HCT116 (cell line): ENCODE measurements at places on chromosomes 4 and X. TPM values are rescaled to one million over a fixed set of nuclear protein-coding genes. Genes with fewer than 3 reads are reported as not detected.

DNA sequence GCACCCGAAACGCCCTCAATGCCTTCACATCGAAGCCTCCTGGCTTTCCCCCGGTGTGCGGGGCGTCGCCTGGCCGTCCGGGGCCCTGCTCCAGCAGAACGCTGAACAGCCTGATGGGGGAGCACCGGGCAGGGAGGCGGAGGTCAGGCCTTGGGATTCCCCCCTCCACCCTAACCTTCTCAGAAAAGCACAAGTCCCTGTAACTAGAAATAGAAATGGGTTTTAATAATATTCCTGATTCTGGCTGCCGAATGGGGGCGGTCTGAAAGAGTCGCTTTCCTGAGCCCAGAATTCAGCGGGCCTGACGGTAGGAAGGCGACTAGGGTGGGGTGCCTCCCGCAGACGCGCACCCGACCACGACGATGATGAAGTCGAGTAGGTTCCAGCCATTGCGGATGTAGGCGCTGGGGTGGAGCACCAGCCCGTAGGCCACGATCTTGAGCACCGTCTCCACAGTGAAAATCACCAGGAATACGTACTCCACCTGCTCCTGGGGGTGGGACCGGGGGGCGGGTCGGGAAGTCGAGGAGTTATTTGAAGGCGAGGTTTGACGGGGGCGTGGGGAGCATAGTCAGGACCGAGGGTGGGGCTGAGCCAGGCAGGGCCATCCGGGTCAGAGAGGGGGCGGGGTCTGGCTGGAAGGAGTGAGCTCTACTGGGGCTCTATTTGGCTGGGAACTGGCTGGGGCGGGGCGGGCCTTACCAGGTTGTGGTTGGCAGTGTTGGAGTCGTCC lies 2.5 kb downstream of the CACNA1F start:
- no peaks in the 10 kb centered on the region for H3K36me3 ChIP-seq
- no peaks in the 10 kb centered on the region for H3K4me1 ChIP-seq

GRCh38 chr4:112327965-112328733 lies 31.0 kb downstream of the ALPK1 start:
- no peak overlapping the region for H3K4me3 ChIP-seq
- peak; percentile 32 for DNase-seq
- no peaks in the 10 kb centered on the region for H3K27me3 ChIP-seq
- no peaks in the 10 kb centered on the region for H3K36me3 ChIP-seq
- H3K4me1 ChIP-seq = no peaks in the 10 kb centered on the region
- H3K27ac ChIP-seq = no peak overlapping the region

GRCh38 chr4:180058691-180059215 lies 2184.4 kb upstream of the TENM3 start:
- no peak overlapping the region for H3K4me3 ChIP-seq
- H3K27ac ChIP-seq = no peak overlapping the region
- H3K27me3 ChIP-seq = no peaks in the 10 kb centered on the region
- no peaks in the 10 kb centered on the region for H3K36me3 ChIP-seq
- no peak for DNase-seq
- H3K4me1 ChIP-seq = no peaks in the 10 kb centered on the region

DNA sequence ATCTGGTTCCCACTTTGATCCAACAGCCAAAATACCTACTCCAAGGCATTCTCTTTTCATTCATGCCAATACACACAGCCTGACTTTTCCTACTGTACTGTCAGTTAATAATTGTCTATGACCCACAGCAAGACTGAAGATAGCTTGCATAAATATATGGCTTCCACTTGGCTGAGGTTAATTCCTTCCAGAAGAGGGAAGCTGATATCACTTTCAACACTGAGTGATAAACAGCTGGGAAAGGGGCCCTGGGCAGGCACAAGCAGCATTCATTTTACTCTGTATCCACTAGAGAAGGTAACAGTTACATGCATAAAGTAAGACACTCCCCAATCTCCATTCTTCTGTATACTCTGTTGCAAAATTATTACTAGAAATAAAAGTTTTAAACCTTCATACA lies 200.2 kb upstream of the UGT8 start:
- H3K36me3 ChIP-seq = no peaks in the 10 kb centered on the region
- H3K4me1 ChIP-seq = peaks cover 5% of the 10 kb centered on the region; the same call in 1 of the 2 replicates
- no peak overlapping the region for H3K4me3 ChIP-seq
- no peak overlapping the region for H3K27ac ChIP-seq

DNA sequence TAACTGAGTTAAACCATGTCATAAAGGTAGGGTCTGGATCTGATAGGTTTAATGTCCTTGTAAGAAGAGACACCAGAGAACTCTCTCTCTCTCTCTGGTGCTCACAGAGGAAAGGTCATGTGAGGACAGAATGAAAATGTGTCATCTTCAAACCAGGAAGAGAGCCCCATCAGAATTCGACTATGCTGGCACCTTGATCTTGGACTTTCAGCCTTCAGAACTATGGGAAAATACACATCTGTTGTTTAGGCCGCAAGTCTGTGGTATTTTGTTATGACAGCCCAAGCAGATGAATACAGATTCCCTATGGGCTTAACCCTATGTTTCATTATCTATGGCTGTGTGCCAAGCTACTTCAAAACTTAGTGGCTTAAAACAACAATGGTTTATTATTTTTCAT lies 105.5 kb upstream of the DDIT4L start:
- no peaks in the 10 kb centered on the region for H3K36me3 ChIP-seq
- H3K4me3 ChIP-seq = no peak overlapping the region
- no peaks in the 10 kb centered on the region for H3K27me3 ChIP-seq
- H3K4me1 ChIP-seq = peaks cover 17% of the 10 kb centered on the region

DNA sequence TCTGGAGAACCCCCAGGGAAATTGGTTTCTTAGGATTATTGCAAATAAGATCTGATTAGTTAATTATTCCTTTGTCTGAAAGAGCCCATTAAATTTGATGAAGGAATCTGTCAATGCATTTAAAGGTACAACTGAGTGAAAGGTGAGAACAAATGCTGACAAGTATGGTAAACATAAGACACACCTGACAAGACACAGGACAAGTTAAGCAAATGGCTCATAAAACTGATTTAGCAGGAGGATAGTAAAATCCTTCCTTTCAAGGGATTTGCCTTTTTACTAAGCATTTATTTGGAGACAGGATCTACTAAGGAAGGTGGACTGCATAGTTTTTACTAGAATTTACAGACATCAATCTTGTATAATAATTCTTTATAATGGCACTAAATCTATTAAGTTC lies 553.9 kb downstream of the SPRY1 start:
- H3K4me1 ChIP-seq = no peaks in the 10 kb centered on the region
- no peak for DNase-seq
- no peaks in the 10 kb centered on the region for H3K27me3 ChIP-seq
- H3K4me3 ChIP-seq = no peak overlapping the region
- H3K27ac ChIP-seq = no peak overlapping the region

GRCh38 chr4:123125477-123125876 lies 203.1 kb upstream of the NUDT6 start:
- no peak overlapping the region for H3K27ac ChIP-seq
- no peaks in the 10 kb centered on the region for H3K27me3 ChIP-seq
- H3K36me3 ChIP-seq = no peaks in the 10 kb centered on the region

DNA sequence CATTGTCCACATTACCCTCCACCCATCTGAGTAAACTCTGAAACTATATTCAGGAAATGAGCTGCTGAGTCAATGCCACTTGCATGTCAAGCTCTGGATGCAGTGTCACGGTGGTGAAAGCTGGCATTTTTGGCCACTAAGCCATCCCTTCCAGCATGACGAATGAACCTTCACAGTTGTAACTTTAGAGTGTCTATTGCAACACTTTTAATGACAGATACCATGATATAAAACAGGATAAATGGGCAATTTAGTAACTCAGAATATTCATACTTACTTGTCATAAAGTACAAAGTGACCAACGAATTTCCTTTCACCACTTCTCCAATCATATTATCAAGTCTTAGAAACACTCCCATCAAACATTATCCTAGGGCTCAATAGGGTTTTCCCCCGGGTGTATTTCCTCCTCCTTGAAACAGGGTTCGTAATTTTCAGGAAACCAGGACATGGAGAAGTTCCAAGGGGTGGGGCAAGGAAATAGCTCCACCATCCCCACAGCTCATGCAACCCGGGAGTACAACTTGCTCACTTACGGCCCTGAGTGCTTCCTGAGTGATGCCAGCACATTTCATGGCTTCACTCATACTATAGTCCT lies 73.1 kb downstream of the MTHFD2L start:
- H3K4me1 ChIP-seq = peaks cover 3% of the 10 kb centered on the region
- no peaks in the 10 kb centered on the region for H3K27me3 ChIP-seq
- no peak for DNase-seq

GRCh38 chr4:96390404-96390803 lies 550.5 kb downstream of the PDHA2 start:
- no peak overlapping the region for H3K4me3 ChIP-seq
- no peaks in the 10 kb centered on the region for H3K27me3 ChIP-seq
- no peak overlapping the region for H3K27ac ChIP-seq
- H3K4me1 ChIP-seq = no peaks in the 10 kb centered on the region
- no peaks in the 10 kb centered on the region for H3K36me3 ChIP-seq

DNA sequence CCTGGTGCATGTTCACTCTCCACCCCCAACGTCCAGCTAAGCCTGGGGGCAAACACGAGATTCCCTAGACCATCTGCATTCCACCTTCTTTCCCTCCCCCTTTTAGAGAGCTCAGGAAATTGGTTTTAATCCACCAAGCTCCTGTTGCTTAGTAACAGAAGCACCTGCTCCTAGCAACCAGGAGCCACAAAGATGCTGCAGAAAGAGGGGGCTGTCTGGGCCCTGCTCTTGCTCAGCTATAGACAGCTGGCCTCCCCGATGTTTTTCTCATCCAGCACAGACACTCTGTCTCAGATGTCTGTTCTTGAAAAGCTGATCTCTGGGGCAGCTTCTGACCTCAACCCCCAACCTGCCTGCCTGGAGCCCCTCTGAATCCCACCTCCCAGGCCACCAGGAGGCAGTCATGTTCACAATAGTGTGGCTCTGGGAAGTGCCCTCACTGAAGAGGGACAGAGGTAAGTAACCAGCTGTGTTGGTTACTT lies 71.5 kb downstream of the SLC16A2 start:
- H3K4me3 ChIP-seq = no peak overlapping the region
- H3K36me3 ChIP-seq = no peaks in the 10 kb centered on the region
- H3K27me3 ChIP-seq = no peaks in the 10 kb centered on the region
- H3K27ac ChIP-seq = no peak overlapping the region

- no peak for DNase-seq
- H3K4me1 ChIP-seq = peaks cover 3% of the 10 kb centered on the region; the same call in 1 of the 2 replicates
- no peaks in the 10 kb centered on the region for H3K27me3 ChIP-seq
- no peak overlapping the region for H3K4me3 ChIP-seq
- H3K36me3 ChIP-seq = no peaks in the 10 kb centered on the region; the same call in 1 of the 2 replicates
- no peak overlapping the region for H3K27ac ChIP-seq
Measured at GRCh38 chr4:39522068-39522467, 5.2 kb downstream of the UGDH start.

GRCh38 chr4:89299153-89299791 lies 8.3 kb downstream of the GPRIN3 start:
- H3K4me3 ChIP-seq = no peak overlapping the region
- H3K36me3 ChIP-seq = no peaks in the 10 kb centered on the region
- H3K4me1 ChIP-seq = no peaks in the 10 kb centered on the region; the same call in 1 of the 2 replicates
- H3K27me3 ChIP-seq = no peaks in the 10 kb centered on the region
- no peak for DNase-seq

DNA sequence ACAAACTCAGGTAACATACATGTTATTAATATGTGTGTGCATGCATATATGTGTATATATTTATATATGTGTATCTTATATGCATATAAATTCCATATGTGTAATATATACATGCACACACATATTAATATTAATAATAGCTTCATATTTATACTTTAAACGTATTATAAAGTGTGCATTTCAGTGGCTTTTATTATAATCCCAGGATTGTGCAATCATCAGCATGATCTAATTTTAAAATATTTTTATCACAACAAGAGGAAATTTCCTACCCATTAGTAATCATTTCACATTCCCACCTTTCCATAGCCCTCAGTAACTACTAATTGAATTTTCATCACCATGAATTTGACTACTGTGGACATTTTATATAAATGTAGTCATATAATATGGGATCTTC lies 2211.9 kb upstream of the TENM3 start:
- H3K4me1 ChIP-seq = no peaks in the 10 kb centered on the region
- H3K27ac ChIP-seq = no peak overlapping the region
- H3K36me3 ChIP-seq = no peaks in the 10 kb centered on the region
- H3K4me3 ChIP-seq = no peak overlapping the region
- H3K27me3 ChIP-seq = no peaks in the 10 kb centered on the region

- H3K27me3 ChIP-seq = no peaks in the 10 kb centered on the region
- H3K4me1 ChIP-seq = no peaks in the 10 kb centered on the region
- DNase-seq = no peak
Measured at GRCh38 chrX:106725931-106726330, 570 bp upstream of the RNF128 start.

GRCh38 chrX:36422368-36422767 lies 502.8 kb downstream of the CFAP47 start:
- no peaks in the 10 kb centered on the region for H3K36me3 ChIP-seq
- no peaks in the 10 kb centered on the region for H3K4me1 ChIP-seq
- no peak for DNase-seq
- H3K4me3 ChIP-seq = no peak overlapping the region
- H3K27me3 ChIP-seq = no peaks in the 10 kb centered on the region

DNA sequence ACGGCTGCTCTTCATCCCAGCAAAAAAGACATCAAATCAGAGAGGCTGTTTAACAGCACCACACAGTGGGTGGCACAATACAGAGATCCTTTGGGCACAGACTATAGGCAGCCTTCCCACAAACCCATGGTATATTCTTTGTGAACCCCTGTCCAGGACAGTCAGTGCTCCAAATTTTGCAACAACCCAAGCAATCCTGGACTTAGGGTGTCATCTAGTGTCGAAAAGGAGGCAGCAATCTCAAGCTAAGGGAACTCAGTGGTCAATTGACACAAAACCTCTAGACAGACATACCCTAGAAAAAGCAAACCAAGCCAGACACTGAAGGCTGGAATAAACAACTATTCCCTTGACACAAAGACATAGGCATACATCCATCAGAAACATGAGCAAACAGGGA lies 137.4 kb downstream of the BMP15 start:
- 0 out of 2 replicates have a peak, but pooled peaks cover 2% of the 10 kb centered on the region for H3K27me3 ChIP-seq
- H3K27ac ChIP-seq = no peak overlapping the region
- DNase-seq = no peak

GRCh38 chrX:20362268-20363267 lies 95.9 kb upstream of the RPS6KA3 start:
- H3K4me1 ChIP-seq = no peaks in the 10 kb centered on the region
- no peak for DNase-seq
- H3K27ac ChIP-seq = no peak overlapping the region
- H3K36me3 ChIP-seq = no peaks in the 10 kb centered on the region

GRCh38 chrX:8043121-8043520 lies 115.9 kb upstream of the PNPLA4 start:
- H3K4me3 ChIP-seq = no peak overlapping the region
- no peaks in the 10 kb centered on the region for H3K4me1 ChIP-seq
- H3K36me3 ChIP-seq = no peaks in the 10 kb centered on the region
- H3K27ac ChIP-seq = no peak overlapping the region
- no peaks in the 10 kb centered on the region for H3K27me3 ChIP-seq
- DNase-seq = no peak

GRCh38 chr4:185745891-185746290 lies 66.1 kb downstream of the SORBS2 start:
- no peak for DNase-seq
- no peaks in the 10 kb centered on the region for H3K4me1 ChIP-seq
- H3K27me3 ChIP-seq = peaks cover 20% of the 10 kb centered on the region

- no peak overlapping the region for H3K4me3 ChIP-seq
- H3K4me1 ChIP-seq = no peaks in the 10 kb centered on the region
- no peaks in the 10 kb centered on the region for H3K36me3 ChIP-seq
- H3K27me3 ChIP-seq = no peaks in the 10 kb centered on the region
- no peak overlapping the region for H3K27ac ChIP-seq
- DNase-seq = no peak
Measured at GRCh38 chrX:129823522-129823921, 20.2 kb downstream of the ZDHHC9 start.

Gene CASP6
- 18.1 TPM for total RNA-seq

Gene TLR3
- 1.3 TPM for total RNA-seq

Gene MAGED2
- total RNA-seq = 32.4 TPM

Gene STS
- 0.54 TPM for total RNA-seq

Gene TAF7L
- total RNA-seq = 0.22 TPM

Gene SMPX
- total RNA-seq = 0.59 TPM

Gene USP26
- not detected for total RNA-seq

Gene PROM1
- total RNA-seq = 17.7 TPM

Gene MAGEC1
- total RNA-seq = not detected

Gene GPR34
- total RNA-seq = not detected
